ENCODE measurements at places on chromosomes 1 and 21.

- DNase-seq, result no peak
Measured at GRCh38 chr1:44694863-44695478, 20.5 kb downstream of the ARMH1 start.

GRCh38 chr1:173570370-173571007 is 32.4 kb downstream of the SLC9C2 start:
- DNase-seq, result no peak

- no peak for DNase-seq
Measured at GRCh38 chr1:207863893-207864535, 46.9 kb downstream of the CD34 start.

DNA sequence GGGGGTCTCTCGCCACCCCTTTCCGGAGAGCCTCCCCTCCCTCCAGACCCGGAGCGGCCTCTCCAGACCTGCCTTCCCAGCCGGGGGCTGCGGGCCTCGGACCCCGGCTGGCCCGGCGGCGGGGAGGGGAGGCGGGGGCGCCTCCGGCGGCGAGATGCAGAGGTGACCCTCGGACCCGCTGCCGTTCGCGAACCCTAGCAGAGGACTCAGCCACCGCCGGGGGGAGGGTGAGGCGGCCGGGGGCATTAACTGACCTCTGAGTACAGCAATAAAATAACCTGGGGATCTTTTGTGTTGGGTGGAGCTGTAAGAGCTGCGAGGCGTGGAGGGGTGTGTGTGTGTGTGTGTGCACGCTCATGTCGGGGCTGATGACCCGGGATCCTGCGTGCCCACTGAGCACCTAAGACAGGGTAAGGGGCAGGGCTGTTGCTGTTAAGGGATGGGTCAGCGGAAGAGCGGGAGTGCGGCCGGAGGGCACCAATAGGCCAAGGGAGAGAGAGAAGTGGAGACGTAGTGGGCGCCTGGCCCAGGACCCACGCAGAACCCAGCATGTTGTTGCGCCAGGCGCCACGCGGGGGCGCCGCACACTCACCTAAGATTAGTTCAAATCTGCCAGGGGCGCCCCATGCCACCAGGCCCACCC is 6.3 kb downstream of the HAPLN2 start:
- DNase-seq, result peak; percentile 68

DNA sequence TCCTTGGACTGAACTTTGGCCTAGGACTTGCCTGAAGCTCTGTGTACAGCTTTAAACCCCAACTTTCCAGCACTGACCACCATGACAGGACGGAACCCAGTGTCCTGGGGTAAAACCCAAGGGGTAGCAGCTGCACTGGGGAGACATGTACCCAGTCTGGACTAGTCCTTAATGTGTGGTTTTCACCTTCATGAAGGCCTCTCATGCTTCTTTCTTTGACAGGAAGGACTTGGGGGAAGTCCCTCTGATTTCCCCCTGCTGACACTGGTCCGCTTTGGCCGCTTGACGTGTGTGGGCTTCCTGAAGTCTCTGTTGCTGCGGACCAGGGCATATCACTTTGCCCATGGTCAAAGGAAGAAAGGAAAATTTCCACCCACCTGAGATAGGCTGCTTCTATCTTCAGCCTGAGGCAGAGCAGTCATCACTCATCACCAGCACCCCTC is 66.3 kb upstream of the PRDX6 start:
- DNase-seq, result no peak

DNA sequence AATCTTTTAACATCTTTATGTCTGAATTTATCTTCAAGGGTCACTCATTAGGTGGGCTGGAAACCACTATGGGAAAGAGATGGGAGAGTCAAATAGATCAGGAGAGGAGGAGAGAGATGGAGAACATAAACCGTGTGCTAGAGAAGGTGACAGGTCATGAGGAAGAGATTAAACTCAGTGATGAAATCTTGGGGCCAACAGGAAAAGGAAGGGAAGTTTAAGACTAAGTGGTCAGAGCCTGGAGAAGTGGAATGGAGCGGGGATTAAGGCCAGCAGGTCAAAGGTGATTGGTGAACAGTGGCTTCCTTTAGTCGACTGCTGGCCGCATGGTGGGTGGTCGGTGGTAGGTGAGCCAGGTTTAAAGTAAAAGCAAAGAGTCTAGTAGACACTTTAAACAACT is 169.3 kb upstream of the IVNS1ABP start:
- no peak for DNase-seq

- DNase-seq, result peak; percentile 37
Measured at GRCh38 chr1:218164111-218164929, 120.8 kb upstream of the RRP15 start.

DNA sequence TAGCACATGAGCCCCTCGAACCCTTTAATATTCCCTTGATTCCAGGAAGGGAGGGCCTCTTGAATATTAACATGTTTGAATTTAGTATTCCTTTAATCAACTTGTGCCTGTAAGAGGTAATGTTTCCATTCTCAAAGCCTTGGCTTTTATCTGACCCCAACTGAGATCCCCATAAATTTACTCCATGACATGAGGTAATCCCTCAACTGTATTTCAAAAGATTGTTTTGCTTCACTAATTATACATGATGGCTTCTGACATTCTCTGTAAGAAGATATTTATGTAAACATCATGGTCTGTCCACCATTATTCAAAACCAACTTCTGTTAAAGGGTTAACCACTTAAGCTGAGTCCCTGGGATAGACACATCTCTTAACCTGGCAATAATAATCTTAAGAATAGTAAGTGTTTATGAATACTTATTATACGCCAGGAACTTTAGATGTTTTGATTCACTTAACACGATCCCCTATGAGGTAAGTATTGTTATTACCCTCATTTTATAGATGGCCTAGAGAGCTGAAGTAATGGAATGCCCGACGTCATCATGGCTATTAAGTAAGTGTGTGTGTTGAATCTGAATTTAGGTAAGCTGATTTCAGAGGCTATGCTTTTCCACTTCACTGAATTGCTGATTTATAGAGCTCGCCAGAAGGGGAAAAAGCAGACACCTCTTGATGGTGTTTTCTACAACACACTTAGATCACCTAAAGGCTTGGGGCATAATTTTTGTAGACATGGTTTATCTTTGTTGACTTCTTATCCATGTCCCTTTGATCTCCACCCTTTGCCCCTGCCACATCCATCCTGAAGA is 11.1 kb downstream of the KRTAP19-1 start:
- no peak for DNase-seq

DNA sequence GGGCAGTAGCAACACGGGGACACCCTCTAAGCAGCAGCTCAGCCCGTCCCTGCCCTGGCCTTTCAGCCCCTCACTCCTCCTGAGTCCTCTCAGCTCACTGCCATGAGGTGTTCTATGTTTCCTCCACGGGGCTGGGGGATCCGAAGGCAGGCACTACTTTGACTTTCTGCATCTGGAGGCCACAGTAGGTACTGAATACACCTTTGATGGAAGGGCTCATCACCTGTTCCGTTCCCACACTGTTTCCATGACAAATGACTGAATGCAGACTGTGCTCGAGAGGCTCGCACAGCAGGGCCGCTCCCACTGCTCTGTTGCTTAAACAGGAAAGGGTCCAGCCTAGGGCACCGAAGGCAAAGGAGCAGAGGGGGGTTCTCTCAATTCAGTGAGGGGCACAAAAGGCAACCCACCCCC is 77.6 kb upstream of the DNAH14 start:
- no peak for DNase-seq

DNA sequence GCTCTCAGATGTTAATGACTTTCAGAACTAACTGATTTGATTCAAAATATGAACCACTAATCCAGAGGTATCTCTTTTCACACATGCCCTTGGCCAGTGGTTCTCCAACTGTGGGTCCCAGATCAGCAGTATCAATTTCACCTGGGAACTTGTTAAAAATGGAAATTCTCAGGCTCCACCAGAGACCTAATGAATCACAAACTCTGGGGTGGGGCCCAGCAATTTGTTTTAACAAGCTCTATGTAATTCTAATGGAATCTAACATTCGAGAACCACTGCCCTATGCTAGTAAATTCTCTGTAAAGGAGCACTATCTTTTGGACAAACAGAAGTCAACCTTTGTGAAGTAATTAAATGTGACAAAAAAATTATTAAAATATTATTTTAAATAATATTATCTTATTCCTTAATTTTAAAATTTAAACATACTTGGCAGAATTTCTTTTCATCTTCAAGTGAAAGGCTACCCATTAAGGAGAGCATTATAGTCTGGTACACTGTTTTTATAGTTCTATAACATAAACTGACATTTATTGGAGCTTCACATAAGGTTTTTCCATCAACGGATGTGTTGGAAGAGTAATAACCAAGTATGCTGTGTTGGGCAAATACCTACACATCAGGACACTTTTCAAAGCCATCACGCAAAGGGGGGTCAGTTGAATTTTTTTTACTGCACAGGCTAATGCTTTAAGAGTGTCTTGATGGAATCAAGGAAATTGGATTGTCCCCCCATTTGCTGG is 130.4 kb downstream of the LHX4 start:
- peak; percentile 32 for DNase-seq

- DNase-seq, result no peak
Measured at GRCh38 chr1:47468709-47469389, 31.0 kb downstream of the FOXD2 start.

DNA sequence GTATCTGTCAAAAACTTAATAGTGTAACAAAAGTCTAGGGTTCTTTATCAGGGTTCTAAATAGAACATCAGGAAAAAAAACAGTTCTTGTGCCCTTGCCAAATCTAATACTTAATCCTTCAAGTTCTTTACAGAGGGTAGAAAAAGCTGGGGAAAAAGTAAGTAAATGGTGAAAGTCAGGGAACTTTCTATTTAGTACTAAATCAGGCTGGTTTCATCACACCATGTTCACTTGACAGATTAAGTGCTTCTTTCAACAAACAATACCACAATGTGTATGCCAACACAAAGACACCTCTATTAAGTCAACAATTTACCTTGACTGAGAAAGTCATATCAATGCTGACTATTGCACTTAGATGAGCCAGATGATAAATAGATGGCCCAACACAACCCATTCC is 9.7 kb downstream of the DBT start:
- DNase-seq, result no peak

DNA sequence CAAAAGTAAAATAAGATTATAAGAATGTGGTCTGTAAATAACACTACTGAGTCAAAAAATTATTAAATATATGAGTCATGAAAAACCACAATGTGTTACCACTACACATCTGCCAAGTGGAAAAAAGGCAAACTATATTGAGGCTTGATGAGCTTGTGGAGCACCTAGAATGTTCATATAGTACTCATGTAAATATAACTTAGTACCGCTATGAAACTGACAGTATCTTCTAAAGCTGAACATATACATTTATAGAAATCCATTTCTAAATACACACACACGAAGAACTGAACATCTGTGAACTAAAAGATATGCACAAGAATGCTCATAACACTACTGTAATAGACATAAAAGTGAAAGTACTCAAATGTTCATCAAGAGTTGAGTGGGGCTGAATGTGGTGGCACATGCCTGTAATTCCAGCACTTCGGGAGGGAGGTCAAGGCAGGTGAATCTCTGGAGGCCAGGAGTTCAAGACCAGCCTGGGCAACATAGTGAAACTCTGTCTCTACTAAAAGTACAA is 18.5 kb upstream of the GBP3 start:
- DNase-seq, result no peak

DNA sequence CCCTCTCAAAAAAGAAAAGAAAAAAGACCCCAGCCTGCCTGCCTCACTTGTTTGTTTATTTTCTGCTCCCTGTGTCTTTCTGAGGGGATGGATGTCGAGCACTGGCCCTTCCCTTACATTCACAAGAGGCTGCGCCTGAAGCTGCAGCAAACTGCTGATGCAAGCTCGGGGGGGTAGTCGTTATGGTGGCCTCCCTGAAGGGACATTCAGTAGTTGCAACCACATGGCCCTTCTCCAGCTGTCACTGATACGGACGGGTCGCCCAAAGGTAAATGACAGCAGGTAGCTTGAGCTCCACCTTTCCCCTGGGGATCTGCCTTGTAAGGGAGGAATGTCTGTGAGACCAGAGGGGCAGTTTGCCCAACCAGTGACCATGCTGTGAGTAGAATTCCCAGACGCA is 17.7 kb downstream of the PLEKHM2 start:
- no peak for DNase-seq

DNA sequence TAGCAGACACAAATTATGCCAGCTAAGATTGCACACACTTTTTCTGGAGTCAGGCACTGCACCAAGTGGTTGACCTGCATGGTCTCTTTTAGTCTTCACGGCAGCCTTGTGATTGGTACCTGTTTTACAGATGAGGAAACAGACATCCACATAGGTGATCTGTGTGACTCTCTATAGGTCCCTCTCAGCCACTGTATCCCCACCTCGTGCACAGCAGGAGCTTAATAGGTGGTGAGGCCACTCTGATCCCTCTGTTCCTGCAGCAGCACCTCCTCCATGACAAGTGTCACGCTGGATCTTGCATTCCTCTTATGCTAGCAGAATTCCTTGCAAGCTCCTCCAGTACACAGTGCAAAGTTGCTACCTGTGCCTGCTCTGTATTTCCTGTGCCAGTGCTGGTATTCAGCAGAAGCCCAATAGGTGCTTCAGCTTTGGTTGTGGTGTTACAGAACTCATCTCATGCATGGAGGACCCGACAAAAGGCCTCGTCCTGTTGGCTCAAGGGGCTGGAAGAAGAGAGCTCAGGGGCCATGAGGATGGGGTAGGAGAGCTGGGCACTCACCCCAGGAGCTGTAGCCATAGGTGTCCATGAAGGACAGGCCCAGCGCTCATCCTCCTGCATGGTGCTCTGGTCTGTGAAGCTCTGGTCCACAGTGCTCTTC is 546.7 kb downstream of the PTPRU start:
- DNase-seq, result no peak

- no peak for DNase-seq
Measured at GRCh38 chr1:205272536-205272935, 44.8 kb downstream of the TMCC2 start.
